ENCODE measurements at places on chromosomes 1 and 21.
A peak's percentile ranks its signal among the peaks of the same experiment; 100 is the strongest.

DNA sequence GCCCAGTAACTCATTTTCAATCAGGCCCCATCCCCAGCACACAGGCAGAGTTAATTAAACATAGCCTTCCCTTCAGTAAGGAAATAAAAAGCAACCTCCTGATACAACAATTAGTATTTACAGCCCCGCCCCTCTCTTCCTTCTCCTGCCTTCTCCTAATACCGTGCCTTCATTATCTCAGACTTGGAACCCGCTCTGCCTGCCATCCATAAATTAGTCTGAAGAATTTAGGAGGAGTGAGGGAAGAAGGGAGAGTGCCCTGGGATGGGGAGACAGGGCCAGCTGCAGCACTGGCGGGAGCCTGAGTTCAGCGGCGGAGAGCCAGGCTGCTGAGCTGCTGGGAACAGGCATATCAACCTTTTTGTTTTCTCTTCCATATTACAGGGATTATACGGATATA, 172.8 kb downstream of the ACTL8 start:
- no peak overlapping the region for H3K4me3 ChIP-seq
- no peak overlapping the region for H3K27ac ChIP-seq
- no peaks in the 10 kb centered on the region for H3K4me1 ChIP-seq
- no peaks in the 10 kb centered on the region for H3K36me3 ChIP-seq

DNA sequence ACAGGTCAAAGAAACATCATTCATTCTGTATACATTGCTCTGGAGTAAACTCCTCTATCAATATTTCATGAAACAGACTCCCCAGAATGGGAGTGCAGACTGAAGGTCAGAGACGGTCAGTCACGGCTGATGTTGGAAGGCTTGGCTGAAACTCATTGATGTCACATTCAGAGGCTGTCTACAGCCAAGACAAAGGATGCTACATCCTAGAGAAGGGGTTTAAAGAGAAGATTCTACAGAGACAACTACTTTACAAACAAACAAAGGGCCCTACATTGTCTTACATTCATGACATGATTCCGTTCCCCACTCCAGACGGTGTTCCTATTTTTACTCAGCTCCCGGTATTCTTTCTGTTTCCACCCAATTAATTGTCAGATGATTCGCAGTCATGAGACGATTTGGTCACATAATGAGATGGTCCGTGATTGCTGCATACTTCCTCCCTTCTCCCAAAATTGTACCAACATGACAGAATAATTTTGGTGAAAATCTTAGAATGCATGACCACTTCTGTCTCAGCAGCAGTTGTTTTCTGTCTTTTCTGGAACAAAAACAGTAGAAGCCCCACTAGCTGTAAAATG, 73.8 kb upstream of the VAV3 start:
- DNase-seq: no peak
- no peak overlapping the region for H3K4me3 ChIP-seq
- no peak overlapping the region for H3K27ac ChIP-seq
- H3K27me3 ChIP-seq: peaks cover 3% of the 10 kb centered on the region
- no peaks in the 10 kb centered on the region for H3K36me3 ChIP-seq

GRCh38 chr1:109817881-109818270, 54.2 kb upstream of the EPS8L3 start:
- H3K4me1 ChIP-seq: peaks cover 53% of the 10 kb centered on the region
- peak overlapping the region; percentile 76 for H3K27ac ChIP-seq
- H3K27me3 ChIP-seq: no peaks in the 10 kb centered on the region
- H3K4me3 ChIP-seq: no peak overlapping the region
- no peak for DNase-seq
- H3K36me3 ChIP-seq: no peaks in the 10 kb centered on the region

GRCh38 chr1:193156117-193156821, 30.1 kb downstream of the B3GALT2 start:
- H3K27ac ChIP-seq: peak overlapping the region; percentile 42
- peaks cover 14% of the 10 kb centered on the region for H3K4me1 ChIP-seq
- no peak overlapping the region for H3K4me3 ChIP-seq
- DNase-seq: no peak
- H3K36me3 ChIP-seq: peaks cover 9% of the 10 kb centered on the region

DNA sequence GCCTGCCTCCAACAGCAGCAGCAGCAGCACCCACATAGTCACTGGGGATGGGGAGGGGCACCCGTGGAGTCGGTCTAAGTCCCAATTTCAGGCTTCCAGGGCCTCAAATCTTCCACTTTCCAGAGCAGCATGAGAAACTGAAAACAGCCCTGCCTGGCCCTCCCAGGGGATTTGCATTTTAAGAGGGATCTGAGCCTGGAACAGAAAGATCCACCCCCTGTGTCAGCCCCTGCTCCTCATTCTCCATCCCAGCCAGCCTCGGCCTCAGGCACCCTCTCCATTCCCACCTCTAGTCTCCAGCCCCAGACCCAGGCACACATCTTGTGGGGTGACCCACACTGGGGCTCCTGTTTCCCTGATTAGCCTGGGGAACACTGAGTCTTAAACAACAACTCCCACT, 51.8 kb downstream of the FBXO2 start:
- no peak overlapping the region for H3K27ac ChIP-seq
- peaks cover 21% of the 10 kb centered on the region for H3K27me3 ChIP-seq
- no peak for DNase-seq
- no peak overlapping the region for H3K4me3 ChIP-seq
- H3K4me1 ChIP-seq: no peaks in the 10 kb centered on the region

DNA sequence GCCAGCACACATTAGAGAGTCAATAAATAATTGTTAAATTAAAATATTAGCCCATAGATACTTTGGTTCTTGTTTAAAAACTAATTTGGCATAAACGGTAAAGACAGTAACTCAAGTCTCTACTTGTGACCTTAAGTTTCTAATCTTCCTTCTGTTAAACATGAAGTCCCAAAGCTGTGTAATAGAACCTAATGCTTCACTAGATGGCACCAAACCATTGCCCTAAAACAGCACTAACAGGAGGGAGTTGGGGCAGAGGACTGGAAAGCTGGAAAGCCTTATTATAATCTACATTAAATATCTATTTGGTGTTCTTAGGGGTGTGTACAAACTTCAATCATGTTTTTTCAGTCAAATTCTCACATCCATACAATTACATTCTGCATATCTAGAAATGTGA, 176.7 kb downstream of the OLFM3 start:
- no peak overlapping the region for H3K4me3 ChIP-seq
- no peaks in the 10 kb centered on the region for H3K4me1 ChIP-seq
- no peak overlapping the region for H3K27ac ChIP-seq
- no peak for DNase-seq
- H3K27me3 ChIP-seq: peaks cover 22% of the 10 kb centered on the region
- H3K36me3 ChIP-seq: no peaks in the 10 kb centered on the region

All from chondrocyte (in vitro differentiated cells).